Stimulated activated CD4-positive, alpha-beta T cell treated with anti-CD3 and anti-CD28 coated beads, Interleukin-1b, Interleukin-23, amount 100 ng/mL, for 4 hours (primary cell): ENCODE measurements at places on chromosomes 11 and 22.

DNA sequence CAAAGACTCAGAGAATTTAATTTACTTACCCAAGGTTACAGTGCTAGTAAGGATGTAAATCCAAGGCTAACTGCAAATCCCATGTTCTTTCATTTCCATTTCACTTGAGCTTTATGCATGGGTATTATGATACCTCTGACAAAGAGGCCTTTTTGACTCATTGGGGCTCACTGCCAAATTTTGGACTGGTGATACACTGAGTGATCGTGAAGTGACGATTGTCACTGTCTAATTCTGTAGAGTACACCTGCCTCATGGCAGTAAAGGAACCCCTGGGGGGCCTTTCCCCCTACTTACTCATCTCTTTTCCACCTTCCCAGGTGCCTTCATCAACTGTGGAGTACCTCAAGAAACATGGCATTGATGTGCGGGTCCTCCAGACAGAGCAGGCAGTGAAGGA lies 50.9 kb downstream of the AAMDC start:
- DNase-seq: no peak

DNA sequence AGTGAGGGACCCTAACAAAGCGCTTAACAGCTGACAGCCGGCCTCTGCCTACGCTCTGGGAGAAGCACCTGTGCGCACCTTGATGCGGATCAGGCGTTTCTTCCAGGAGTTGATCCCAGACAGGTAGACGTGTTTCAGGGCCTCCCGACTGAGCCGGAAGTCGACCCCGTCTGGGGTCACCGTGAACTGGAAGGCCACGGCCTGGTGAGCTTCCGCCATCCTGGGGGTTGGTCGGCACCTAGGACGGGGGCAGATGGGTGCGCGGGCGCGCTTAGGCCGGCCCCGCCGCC lies 585 bp downstream of the CPT1B start:
- no peak for DNase-seq

DNA sequence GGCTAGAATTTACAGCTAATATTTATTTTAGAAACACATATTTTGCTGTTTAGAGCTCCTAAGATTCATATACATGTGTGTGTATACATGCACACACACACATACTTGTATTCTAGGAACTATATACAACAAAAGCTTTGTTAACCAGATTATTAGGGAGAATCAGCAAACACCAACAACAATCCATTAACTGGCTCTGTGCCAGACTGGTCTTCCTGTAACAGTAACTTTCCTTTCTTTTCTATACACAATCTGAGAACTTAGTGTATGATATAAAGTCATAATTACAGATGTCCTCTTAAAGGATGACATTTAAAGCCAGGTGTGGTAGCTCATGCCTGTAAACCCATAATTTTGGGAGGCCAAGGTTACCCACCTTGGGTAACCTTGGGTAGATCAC lies 49.5 kb upstream of the CLNS1A start:
- DNase-seq: no peak

DNA sequence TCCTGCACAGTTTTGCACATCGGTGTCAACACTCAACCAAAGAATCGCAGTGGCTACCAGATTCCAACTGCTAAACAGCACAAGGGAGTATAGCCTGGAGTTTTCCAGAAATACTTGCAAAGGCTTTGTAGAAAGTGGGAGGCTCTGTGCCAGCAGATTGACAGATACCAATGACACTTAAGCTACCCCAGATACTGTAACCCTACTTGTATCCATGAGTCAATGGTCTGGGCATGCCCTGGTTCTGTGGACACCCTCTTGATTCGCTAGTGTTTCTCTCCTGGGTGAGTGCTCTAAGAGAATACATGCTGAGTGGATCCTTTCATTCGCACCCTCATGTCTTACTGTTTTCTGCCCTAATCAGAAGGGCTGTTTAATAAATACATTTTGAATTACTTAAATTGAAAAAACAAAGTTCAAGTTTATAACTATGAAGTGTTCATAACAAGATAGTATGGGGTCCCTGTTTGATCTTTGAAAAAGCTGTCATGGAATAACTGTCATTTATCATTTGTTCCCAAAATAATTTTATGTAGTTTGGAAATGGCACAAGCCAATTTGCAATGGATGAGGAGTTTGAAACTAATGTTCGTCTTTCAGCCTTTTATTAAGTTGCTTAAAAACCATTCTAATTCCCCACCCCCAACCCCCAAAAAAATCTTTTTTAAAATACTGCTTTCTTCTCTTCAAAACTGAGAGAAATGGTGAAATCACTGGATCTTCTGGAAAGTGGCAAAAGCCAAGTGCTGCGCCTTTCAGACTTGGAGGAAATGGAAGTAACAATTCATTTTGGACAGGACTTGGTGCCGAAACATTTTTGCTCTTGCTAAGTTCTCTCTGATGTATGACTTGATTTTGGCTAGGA lies 600.5 kb upstream of the TENM4 start:
- no peak for DNase-seq

DNA sequence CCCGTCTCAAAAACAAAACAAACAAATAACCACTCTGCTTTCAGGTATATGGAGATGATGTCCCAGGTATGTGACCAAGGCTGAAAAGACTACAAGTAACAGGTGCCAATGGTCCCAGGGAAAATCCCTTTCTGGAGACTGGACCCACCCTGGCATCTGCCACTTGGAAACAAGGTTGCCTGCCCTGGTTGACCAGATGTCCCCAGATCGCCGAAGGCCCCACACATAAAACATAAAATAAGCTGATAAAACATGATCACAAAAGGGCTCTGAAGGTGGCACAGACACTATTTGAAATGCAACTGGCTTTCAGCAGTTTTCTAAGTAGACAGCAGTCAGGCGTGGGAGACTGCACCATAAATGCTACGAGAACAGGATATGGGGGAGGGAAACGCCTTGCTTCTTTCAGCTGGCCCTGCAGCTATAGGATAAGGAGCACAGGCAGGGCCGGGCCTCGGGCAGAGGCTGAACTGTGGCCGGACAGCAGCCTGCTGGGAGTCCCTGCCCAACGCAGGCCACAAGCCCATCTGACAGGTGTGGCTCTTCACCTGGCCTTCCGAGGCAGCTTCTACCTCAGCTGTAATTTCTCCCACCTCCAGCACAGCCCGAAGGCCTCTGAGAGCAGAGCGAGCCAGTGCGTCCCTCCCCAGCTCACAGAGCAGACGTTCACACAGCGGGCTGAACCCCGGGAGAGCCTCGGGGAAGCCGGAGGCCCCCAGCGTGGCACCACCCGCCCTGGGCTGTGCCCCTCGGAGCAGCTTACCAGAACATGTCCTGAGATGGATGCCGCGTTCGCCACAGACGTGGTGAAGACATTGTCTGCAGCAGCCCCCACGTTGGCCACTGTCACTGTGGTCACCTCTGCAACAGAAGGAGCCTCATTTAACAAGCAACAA lies 4.0 kb downstream of the DEAF1 start:
- no peak for DNase-seq

GRCh38 chr11:1254733-1255132 lies 31.9 kb downstream of the MUC5B start:
- DNase-seq: no peak

DNA sequence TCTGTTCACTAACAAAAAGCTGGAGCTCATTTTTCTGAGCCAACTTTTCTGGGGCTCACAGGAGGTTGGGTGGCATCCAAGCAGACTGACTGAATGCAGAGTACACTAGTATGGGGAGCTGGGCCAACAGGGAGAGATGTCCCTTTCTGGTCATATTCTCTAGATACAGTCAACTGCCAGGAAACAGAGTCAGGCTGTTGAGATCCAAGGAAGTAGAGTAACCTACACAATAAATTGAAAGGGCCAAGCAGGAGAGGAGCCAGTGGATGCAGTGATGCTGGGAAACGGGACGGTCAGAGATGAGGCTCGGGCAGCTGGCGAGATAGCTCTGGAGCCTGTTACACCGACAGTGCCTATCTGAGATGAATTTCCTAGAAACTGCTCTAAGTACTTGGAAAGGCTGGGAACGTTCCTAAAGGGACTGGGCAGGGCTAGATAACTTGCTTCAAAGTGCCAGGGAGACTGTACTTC lies 71.1 kb downstream of the LARGE2 start:
- DNase-seq: no peak

DNA sequence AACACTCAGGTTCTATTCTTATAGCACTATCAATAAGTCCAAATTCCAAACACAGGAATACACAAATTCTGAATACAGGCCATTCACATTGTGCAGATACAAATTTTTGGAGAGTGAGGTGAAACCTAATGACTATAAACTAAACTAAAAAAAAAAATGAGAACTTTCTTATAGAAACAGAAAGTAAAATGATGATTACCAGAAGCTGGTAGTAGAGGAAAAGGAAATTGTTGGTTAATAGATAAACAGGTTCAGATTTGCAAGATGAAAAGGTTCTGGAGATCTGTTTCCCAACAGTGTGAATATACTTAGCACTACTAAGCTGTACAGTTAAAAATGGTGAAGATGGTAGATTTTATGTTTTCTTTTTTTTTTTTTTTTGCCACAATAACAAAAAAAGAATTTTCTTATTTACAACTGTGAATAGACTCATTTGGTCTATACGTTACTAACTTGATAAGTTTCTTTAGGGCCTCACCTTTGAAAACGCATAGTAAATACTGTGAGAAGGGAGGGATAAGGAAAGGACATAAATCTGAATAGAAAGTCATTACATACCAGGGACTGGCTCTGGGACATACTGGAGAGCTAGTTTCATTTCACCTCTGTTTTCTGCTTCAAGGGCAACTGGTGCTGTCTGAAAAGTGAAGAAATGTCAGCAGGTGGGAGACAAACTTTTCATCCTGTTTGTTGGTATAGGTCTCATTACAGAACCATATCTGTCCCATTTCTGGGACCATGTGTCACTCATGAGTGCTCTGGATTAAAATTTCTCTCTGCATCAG lies 14.2 kb upstream of the CCDC89 start:
- DNase-seq: no peak

DNA sequence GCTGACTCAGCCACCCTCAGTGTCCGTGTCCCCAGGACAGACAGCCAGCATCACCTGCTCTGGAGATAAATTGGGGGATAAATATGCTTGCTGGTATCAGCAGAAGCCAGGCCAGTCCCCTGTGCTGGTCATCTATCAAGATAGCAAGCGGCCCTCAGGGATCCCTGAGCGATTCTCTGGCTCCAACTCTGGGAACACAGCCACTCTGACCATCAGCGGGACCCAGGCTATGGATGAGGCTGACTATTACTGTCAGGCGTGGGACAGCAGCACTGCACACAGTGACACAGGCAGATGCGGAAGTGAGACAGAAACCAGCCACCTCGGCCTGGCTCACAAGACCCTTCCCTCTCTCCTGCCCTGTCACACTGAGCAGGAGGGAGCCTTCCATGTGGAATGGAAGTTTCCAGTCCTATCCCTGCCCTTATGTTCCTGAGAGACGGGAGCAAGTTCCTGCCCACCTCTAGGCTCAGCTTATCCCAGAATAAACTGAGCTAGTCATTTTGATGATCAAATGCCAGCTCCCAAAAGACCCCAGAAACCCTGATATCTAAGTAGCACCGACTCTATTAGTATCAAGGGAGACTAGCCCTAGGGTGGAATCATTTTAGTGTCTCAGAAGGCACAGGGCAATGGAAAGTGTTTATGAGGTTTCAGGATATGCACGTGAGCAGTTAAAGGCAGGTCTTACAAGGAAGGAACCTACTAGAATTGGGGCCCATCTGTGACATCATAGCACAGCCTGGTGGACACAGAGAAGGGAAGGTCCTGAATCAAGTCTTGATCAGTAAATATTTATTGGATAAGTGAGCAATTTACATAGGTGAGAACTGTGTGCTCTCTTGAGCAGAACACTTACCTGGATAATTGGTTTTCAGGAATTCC lies 6.3 kb upstream of the IGLL5 start:
- no peak for DNase-seq

DNA sequence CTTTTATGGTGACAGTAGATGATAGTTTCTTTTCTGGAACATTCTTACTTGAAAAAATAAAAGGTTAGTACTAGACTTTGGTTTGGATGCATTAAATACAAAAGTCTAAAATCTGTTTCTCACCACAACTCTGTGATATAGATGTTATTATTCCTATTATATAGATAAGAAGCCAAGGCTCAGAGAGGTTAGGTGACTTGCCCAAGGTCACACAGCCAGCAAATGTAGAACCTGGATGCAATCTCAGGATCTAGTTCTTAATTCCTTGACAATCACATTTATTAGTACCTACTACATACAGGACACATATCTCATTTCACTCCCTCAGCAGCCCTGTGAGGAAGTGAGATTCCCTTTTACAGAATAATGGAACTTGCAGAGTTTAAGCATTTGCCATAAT lies 26.3 kb upstream of the SMCO4 start:
- no peak for DNase-seq

DNA sequence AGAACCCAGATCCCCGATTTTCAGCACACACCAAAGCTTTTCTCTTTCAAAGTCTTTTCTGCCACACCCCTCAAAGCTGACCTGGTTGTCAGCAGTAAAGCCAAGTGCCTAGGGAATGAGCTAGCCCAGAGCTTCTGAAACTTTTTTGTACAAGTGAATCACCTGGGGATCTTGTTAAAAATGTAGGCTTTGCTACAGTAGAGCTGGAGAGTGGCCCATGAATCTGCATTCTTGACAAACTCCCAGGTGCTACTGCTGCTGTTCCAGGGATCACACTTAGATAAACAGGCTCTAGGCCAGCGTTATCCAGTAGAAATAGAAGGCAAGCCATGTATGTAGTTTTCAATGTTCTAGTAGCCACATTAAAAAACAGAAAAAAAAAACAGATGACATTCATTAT lies 21.8 kb upstream of the NAV2 start:
- no peak for DNase-seq

- DNase-seq: no peak
Observed at GRCh38 chr11:34564807-34565241, 51.2 kb upstream of the ELF5 start.

DNA sequence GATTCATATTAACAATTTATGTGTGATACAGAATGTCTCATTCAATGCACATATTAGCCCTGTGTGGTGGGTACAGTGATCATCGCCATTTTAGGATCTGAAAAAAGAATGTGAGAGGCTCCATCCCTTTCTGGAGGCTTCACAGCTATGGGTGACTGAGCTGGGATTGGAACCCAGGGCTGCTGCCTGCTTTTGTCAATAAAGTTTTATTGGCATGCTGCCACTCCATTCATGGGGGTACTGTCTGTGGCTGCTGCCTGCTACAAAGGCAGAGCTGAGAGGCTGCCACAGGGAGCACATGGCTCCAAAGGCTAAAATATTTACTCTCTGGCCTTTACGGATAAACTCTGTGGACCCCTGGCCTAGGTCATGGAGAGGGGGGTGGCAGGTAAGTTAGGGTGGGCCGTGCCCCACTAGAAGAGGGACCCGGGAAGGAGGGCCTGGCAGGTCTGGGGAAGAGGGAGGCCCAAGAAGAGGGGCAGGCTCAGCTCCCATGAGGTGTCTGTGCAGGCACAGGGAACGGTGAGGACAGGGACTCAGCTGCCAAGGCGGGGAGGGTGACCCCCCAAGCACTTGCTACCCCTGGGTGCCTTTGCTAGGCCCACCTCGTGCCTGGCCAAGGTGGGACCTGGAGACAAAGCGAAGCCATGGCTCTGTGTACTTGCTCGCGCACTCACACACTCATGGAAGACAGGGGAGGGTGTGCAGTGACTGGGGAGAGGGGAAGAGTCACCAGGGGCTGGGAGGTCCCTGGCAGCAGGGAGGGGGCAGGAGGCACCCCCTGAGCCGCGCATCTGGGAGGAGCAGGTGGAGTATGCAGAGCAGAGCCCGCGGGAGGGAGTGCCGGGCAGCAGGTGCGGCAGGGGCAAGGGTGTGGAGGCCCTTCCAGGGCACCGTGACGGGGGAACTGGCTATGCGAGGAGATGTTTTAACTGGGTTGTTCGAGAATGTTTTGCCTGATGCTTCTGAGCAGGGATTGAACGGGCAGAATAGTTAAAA lies 335.3 kb downstream of the CTTN start:
- no peak for DNase-seq

- peak; percentile 39 for DNase-seq
Observed at GRCh38 chr22:45553351-45554039, 50.8 kb downstream of the FBLN1 start.
